Activated CD4-positive, alpha-beta T cell treated with anti-CD3 and anti-CD28 coated beads, Interleukin-2, amount 50 U/mL, for 16 hours (primary cell): ENCODE measurements at places on chromosomes 5 and 9.

DNA sequence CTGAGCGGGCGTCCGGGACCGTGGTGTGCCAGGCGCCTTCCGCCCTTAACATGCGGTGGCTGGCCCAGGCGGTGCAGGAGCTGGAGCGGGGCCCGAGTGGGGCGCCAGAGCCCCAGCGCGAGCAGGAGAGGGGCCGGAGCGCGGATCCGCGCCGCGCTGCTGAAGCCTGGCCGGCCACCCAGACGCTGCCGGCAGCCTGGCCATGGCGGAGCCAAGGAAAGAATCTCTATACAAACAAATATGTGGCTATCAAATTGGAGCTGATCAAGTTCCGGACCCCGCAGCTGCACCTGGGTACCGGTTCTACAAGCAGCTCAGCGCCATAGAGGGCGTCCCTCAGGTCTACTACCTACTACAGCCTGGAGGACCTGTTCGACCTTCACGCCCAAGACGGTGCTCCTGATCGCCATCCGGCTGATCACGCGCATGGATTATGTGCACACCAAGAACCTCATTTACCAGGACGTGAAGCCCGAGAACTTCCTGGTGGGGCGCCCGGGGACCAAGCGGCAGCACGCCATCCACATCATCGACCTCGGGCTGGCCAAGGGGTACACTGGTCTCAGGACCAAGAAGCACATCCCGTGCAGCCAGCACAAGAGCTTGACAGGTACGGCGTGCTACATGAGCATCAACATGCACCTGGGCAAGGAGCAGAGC is 55.8 kb downstream of the JAK2 start:
- no peak for DNase-seq

GRCh38 chr5:173581408-173582215 is 34.8 kb downstream of the BOD1 start:
- peak; percentile 32 for DNase-seq

- DNase-seq, result no peak
Measured at GRCh38 chr5:101929628-101930027, 366.5 kb downstream of the SLCO4C1 start.

DNA sequence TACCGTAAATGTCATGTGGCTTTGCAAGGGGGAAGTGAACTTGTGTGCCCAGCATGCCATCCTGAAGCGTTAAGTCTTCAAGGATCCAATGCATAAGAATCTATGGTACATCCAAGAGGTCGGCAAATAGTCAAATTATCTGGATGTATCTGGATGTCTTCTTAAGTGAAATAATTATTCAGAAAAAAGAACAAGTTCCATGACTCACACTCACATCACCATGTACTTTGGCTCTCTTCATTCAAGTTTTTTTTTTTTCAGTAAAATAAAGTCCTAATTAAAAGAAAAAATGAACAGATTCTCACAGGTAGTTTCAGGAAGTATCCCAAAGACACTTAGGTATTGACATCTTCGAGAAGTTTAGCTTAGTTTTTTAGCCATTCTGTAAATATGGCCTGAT is 62.7 kb upstream of the MEGF10 start:
- DNase-seq, result no peak

DNA sequence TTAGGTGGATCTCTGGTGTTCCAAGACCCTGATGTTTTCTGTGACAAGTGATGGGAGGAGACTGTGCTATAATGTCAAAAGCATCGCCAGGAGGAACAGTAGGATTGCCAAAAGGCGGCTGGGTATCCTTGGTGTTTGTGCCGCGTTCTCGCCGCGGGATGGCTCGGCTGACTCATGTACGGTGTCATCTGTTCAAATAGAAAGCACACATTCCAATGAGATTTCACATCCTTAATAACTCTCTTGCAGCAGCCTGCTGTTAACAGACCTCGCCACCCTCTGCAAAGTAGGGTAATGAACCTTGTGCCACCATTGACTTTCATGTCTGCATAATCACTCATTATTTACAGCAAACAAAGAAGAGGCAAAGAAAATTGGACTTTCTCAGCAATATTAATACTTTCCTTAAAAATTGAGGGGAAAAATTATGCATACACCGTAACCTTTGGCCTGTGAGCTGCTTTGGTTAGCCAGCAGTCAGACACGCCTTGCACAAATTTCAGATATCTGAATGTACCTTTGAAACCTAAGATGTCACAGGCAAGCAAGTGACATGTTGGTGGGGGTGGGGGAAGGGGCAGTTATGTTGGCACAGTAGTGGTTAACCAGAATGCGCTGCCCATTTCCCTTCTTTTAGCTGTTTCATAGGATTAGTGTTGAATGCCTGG is 289.4 kb downstream of the EFNA5 start:
- DNase-seq, result no peak

DNA sequence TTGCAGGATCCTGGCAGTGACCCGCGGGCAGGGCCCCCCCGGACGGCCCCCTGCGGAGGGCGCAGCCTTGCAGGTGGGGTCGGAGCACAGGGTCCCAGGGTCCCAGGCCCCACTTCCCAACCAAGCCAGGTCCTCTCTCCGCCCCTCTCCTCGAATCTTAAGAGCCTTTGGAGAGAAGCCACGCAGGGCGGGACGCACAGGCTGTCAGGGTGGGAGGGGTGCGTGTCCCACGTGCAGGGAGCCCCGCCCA is 18.4 kb upstream of the EGFL7 start:
- DNase-seq, result no peak

GRCh38 chr9:15469406-15469805 is 41.4 kb downstream of the PSIP1 start:
- DNase-seq, result no peak

GRCh38 chr9:21265421-21266189 is 25.8 kb upstream of the IFNA14 start:
- no peak for DNase-seq

DNA sequence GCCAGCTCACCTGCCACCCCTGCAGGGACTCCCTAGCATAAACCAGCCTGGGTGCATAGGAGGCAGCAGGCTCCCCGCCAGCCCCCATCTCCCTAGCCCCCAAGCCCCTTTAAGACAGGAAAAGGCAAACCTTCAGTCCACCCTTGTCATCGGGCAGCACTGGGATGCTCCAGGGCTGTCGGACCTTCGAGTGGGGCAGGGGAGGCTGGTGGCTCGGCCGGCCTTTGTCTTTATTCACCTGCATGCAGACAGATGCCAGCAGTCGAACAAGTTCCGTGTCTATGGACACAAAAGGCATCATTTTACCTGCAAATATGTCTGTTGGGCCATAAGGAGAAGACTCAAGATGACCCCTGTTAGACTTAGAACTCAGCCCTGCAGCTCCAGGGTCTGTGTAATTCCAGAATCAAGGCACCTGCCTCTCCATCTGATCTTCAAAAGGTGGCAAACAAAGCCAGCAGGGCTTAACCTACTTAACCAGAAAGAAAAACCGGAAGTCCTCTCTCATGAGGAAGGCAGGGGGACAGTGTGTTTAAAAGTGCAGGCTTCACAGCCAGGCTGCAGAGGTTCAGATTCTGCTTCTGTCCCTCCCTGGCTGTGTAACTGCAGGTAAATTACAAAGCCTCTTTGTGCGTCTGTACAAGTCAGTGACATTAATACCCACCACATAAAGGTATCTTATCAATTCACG is 16.2 kb downstream of the ANKS6 start:
- no peak for DNase-seq

DNA sequence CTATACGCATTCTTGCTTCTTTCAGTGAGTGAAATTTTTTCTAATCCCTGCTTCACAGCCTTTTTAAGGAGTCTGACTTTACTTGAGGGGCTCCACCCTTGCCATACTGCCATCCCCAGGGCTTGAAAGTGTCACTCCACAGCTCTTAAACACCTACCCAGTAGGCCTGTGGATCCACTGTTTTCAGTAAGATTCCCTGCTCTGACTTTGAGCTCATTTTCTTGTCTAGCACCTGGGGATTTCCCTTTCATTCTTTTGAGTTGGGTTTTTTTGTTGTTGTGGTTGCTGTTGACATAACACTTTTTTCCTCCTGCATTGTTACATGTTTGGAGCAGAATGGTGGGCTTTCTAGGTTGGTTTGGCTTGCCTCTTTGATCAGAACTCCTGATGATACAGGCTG is 23.6 kb downstream of the SREK1IP1 start:
- DNase-seq, result no peak

- no peak for DNase-seq
Measured at GRCh38 chr9:127142931-127143464, 20.6 kb upstream of the ANGPTL2 start.

DNA sequence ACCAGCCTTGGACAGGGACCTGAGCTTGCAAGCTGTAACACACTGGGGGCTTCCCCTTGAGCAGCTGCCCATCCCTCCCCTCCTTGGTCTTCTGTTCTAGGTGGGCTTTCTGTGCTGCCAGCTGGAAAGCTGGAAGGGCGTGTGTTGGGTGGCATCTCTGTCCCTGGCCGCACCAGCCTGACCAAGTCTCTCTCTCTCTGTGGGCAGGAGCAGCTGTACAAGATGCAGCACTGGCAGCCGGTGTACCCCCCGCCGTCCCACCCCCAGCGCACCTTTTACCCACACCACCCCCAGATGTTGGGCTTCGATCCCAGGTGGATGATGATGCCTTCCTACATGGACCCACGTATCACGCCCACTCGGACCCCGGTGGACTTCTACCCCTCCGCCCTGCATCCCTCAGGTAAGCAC is 32.1 kb upstream of the POMT1 start:
- DNase-seq, result no peak

- no peak for DNase-seq
Measured at GRCh38 chr5:73706963-73707362, 81.0 kb downstream of the ARHGEF28 start.

DNA sequence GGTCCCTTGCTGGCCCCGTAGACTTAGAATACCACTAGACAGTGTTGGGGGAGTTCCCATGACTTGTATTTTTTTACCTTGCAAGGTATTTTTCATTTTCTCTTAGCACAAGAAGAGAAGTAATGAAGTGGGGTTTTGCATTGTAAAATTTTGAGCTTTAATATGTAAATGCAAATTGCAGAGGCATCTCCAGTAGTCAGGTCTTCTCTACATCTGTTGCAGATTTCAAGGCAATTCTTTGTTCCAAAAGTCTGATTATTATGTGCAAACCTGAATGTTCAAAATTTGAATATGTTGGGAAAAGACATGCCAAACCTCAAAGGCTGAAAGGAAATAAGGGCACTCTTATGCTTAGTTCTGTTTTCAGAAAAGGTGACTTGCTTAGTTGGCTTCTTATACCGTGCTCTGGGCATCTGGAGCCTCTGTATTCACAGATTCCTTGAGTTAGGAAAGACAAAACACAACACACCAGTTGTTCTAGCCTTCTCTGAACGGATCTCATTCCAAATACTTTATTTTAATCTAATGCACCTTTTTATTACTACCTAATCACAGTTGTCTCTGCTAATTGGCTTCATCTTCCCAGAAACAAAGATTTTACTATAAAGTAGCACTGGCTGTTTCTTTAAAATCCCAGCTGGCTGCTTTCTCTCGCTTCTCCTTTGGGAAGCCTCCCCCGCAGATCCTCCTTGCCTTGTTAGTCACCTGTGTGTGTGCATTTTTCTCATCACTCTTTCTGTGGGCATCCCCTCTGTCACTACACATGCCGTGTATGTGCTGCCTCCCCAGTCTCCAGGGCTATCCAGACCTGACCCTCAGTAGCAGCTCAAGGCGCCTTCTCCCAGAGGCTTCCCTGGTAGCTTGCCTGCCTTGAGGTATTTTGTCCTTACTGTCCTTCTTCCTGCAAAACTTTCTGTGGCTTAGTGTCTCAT is 138.2 kb downstream of the TLE4 start:
- no peak for DNase-seq

GRCh38 chr5:128965011-128965637 is at the start of gene SLC27A6:
TSS of gene SLC27A6 (plus strand) at chr5:128965488. CDS start at chr5:128966138, 650 bp downstream.
- no peak for DNase-seq

DNA sequence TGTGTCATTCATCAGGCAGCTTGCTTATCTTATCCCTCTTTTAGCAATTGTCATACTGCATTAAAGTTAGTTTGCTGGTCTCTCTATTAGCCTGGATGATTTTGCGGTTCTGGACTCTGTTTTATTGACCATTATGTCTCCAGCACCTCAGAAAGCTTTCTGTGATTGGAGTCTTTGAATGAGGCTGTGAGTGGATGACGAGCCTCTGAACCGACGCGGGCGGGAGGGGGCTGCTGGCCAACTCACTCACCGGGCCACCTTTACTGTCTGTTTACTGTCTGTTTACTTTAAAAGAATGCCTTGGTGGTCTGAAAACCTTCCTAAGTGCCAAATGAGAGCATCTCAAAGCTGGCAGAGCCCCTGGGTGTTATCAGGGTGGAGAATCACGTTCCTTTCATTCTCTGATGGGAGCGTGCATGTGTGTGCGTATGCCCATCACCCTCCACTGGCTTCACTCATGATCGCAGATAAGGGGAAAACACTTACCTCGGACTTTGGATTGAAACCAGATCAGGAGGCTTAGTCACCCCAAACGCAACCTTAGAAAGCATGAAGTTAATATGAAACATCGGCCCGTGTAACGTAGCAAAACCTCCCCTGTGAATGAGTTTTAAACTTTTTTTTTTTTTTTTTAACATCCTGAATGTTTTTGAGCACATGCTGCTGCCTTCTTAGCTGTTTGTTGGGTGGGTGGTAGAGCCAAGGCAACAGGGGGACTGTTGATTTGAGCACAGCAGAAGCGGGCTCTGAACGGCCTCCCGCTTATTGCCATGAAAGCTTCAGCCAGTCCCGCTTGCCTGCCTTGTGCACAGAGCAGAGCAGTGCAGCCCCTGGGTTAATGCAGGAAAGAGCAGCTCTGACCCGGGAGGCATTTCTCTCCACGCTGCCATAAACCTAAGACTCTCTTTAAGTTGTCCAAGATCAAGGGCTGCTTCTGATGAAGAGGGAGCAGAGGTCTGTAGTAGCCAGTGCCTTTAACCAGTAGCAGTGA is 173.6 kb downstream of the GADD45G start:
- DNase-seq, result no peak

GRCh38 chr5:77272206-77272605 is 61.7 kb downstream of the PDE8B start:
- DNase-seq, result no peak

GRCh38 chr5:93107805-93108520 is 473.1 kb downstream of the NR2F1-AS1 start:
- DNase-seq, result no peak

GRCh38 chr5:76690704-76691466 is 25.0 kb upstream of the F2R start:
- no peak for DNase-seq

DNA sequence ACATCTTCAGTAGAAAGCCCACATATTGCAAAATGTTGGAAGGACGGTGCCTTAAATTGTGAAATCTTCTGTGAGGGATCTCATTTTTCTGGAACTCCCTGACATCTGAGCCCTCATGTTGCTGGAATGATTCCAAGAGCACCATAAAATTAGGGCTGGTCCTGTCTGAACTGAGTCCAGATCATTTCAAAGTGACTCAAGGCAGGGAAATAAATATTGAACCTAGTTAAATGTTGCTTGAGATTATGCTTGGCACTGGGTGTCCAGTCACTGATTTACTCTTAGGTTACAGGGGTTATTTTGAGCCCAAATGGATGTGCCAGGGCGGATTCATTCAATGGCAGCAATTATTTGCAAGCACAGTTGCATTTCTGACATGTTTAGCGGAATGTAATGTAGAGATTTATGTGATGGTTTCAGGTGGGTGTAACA is 437.0 kb downstream of the PIK3R1 start:
- DNase-seq, result no peak

DNA sequence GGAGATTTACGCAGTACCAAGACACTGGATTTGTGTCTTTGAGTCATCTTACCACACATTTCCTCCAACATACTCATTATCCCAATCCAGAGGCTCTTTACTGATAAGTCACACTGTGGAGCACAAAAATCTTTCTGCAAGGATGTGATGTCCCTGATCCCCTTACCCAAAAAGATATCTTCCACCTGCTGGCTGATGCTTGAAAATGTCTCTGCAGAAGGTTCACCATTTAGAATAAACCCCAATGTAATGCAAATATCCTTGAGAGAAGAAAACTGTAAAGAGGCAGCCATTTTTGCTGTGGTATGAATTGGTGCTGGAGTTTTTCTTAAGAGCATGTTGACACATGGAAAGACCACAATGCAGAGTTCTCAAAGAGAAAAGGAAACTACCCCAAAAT is 65.7 kb upstream of the RORB start:
- no peak for DNase-seq
